ENCODE measurements at places on chromosomes 11 and 22. TPM values are rescaled to one million over a fixed set of nuclear protein-coding genes. Genes with fewer than 3 reads are reported as not detected.

RASSF10 gene
- total RNA-seq = 2.6 TPM

ATL3 gene
- total RNA-seq = 153 TPM

PANX2 gene
- 0.96 TPM for total RNA-seq

CSTPP1 gene
- total RNA-seq = 51.8 TPM

BTG4 gene
- 5.5 TPM for total RNA-seq

IRF7 gene
- total RNA-seq = 16.6 TPM

VPREB1 gene
- 1.9 TPM for total RNA-seq

MS4A12 gene
- total RNA-seq = not detected

BDNF gene
- 15.4 TPM for total RNA-seq

MMP20 gene
- total RNA-seq = not detected

PNPLA5 gene
- total RNA-seq = not detected

RAG2 gene
- total RNA-seq = 0.72 TPM

TTLL8 gene
- total RNA-seq = not detected

IL17RA gene
- total RNA-seq = 9.6 TPM

OR4D5 gene
- total RNA-seq = 7.2 TPM

TREH gene
- total RNA-seq = not detected

Measured in umbilical cord (tissue), 2 donors.